ENCODE measurements at places on chromosomes 11 and 22. TPM values are rescaled to one million over a fixed set of nuclear protein-coding genes. Genes with fewer than 3 reads are reported as not detected.

- no peak for DNase-seq
Measured at GRCh38 chr11:26510756-26511155, 61.3 kb downstream of the MUC15 start.

The CD81 gene
- total RNA-seq: 212 TPM

The TSSK2 gene
- not detected for total RNA-seq

The TRPM5 gene
- total RNA-seq: not detected

The CYP2D6 gene
- total RNA-seq: under 0.01 TPM
